ENCODE measurements at places on chromosomes 4 and X. TPM values are rescaled to one million over a fixed set of nuclear protein-coding genes. Genes with fewer than 3 reads are reported as not detected.

GRCh38 chrX:135354288-135354687 lies 45.0 kb downstream of the ETDC start:
- DNase-seq: no peak

Gene UCP1
- not detected for total RNA-seq

DNA sequence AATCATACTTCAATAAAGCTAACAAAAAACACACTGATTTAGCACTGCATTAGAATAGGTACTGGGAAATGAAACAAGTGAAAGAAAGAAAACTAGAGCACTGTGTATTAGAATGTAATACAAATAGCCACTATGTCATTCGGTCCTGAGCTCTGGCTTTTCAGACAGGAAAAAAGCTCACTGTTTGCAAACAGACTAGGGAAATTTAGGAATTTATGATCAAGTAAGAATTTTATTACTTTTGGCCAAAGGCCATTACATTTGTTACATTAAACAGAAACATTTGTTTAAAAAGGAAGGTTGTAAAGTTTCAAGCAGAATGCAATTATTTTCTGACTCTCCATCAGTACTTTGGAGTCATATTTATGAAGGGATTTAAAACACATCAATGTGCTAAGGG lies 68.7 kb downstream of the KLHL8 start:
- DNase-seq: no peak

Gene GAGE12J
- not detected for total RNA-seq

DNA sequence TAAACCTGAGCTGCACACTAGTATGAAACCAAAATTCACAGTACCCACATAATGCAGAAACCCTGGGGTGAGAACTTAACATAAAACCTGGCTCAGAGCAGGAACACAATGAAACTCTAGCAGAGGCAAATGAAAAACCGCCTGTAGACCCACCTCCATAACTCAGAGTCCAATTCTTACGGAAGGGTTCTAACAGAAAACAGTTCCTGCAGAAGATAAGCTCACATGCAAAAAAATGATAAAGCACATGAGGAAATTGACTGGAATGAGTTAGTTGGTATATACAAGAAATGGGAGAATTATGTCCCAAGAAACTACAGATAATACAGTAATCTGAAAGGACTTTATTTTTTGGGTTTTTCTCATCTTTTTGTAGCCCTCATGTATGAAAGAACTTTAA lies 14.7 kb downstream of the RTL9 start:
- no peak for DNase-seq

Gene HDX
- total RNA-seq: 11.1 TPM

Gene GJB1
- not detected for total RNA-seq

DNA sequence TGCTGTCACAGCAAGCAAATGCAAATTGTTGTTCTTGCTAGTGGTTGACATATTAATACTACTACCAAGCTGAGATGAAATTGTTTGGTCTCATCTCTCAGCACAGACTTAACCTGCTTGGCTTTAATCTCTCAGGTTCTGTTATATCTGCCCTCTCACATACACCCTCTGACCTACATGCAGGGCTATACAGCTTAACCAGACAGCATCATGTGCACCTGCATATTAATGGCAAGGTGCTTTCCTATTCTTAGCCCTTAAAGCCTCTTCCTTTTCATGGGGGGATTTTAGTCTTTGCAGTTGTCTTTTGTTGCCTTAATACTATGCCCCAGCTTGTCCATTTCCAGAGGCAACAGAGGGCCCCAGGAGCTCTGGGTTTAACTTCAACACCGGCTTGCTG lies 114.5 kb downstream of the NR3C2 start:
- no peak for DNase-seq

Gene NAA11
- not detected for total RNA-seq

DNA sequence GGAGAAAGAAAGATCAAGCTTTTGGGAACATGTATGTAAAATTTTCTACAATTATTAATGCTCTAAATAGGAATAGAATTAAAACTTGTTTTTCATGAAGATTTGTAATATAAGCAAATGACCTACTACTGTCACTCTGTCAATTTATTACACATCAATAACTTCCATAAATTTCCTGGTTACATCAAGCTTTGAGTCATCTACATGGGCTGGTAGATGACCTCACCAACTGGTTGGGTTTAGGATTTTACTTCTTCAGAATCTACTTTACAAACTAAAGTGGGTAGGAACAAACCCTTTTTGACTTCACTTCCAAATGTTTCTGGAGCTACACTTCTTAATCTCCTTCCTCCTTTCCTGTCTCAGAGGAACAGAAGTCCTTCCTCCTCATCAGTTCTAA lies 12.0 kb upstream of the LRAT start:
- no peak for DNase-seq

- no peak for DNase-seq
These were observed 483.4 kb downstream of the RPA4 start for GRCh38 chrX:97367125-97367524.

DNA sequence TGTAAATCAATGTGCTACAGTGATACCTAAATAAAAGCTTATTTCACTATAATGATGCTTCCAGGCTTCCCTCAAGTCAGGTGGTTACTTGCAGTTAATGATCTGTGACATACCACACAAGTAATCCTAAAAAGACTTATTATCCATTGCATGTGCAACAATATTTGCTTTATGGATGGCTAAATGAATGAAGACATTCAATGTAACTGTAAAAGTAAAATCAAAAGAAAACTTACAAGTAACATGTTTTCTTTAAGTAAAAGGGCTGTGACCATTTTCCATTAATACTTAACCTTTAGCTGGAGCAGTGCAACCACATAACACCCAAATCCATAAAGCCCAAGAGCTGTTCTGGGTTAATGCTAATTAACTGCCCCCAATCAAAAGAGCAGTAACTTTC lies 42.6 kb downstream of the RAB28 start:
- no peak for DNase-seq

GRCh38 chrX:119990556-119991004 lies 47.0 kb upstream of the NKAP start:
- no peak for DNase-seq

Gene DOK7
- total RNA-seq: 8.8 TPM

DNA sequence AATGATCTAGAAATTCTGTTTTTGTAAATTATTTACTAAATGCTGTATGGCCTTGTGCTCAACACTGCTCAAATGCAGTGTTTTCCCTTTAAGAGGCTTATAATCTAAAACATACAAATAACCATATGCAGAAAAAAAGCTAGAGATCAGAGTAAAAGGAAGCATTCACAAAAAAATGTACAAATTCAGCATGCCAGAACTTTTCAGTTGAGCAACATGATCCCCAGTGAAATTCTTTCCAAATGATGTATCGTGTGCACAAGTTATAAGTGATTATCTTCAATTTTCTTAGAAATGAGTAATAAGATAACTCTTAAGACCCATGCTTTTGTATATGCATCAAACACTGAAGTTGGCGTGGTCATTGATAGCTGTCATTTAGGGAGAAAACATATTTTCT lies 5.0 kb downstream of the GPC3 start:
- no peak for DNase-seq

Measured in thoracic aorta (tissue), 2 donors.